Activated naive CD8-positive, alpha-beta T cell treated with anti-CD3 and anti-CD28 coated beads, Interleukin-2, amount 50 U/mL, for 16 hours (primary cell): ENCODE measurements at places on chromosomes 5 and 9.

DNA sequence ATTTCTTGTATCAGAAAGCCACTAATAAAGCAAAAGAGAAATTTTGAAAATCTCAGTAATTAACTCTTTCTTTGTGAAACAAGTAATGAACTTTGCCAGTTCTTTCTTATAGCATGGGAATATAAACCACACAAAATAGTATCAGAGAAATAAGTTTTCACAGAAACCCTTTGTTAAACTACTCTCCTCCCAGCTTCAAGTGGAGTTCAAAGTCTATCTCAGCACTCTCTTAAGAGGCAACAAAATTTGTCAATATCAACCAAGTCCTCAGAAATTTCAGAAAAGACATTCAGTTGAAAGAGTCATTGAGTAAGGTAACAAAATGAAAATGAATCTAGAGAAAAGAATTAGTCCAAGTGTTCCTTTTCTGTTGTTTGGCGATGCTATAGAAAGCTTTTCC lies 89.3 kb downstream of the NTRK2 start:
- DNase-seq = no peak

GRCh38 chr9:7387840-7388239 lies 411.7 kb downstream of the DMAC1 start:
- no peak for DNase-seq

DNA sequence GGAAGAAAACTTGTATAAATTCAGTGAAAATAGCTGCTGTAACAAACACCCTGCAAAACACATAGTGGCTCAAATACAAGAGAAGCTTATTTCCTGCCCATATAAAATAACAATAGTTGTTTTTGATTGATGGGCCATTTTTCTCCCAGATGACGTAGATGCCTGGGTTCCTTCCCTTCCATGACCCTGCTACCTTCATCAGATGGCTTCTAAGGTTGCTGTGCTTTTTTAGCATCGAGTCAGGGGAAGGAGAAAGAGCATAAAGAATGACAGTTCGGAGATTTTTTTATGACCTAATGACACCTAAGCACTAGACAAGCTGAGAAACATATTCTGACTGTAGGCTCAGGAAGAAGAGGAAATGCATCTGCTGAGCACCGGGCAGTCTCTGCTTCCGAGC lies 34.7 kb upstream of the DPYSL3 start:
- no peak for DNase-seq

DNA sequence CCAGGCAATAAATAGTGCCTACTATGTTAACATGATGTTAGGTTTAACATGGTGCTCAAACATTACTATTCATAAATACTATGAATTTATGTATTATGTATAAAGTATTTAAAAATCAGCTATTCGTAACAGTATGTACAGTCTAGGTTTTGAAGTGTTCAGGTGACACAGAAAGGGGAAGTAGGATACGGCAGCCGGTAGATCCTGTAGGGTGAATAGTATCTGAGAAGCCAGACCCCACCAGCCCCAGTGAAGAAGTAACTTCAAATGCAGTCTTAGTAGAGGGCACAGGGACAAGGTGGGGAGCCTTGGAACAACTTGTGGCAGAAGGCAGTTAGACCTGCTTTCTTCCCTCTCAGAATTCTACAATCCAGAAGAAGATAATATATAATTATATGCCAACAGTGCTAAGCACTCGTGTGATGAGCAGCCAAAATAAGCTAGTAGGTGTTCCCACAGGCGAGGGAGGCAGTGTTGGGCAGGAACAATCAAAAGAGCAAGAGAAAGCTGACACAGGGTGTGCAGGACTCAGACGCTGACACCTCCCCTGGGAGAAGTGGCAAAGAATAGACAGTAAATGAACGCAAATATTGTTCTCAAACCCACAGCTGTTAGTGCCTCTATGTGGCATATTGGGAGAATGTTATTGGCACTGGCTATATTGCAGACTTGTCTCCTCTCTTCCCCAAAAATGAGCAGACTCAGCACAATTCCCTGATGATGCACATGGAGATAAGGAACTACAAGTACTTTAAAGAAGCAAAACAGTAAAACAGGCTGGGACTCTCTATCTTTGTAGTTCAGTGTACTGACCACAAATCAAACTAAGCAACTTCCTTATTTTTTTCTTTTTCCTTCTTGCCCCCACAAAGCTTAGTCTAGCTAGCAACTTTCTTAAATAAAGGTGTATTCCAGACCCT lies 4.6 kb downstream of the ZNF367 start:
- DNase-seq = no peak

DNA sequence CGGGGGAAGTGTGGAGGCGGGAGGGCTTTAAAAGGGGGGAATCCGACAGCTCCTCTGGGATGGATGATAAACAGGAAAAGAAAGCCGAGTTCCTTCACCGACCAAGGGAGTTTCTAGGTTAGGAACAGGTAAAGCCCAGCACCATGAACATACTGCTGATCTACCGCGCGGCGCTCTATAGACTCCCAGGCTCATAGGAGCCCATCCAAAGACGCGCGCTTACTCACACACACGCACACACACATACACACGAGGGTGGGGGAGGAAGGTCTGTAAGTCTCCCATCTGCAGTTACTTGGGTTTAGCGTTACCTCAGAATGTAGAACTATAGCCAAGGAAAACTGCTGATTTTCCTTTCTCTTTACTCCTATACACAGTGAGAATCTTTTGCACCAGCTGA lies 2.6 kb upstream of the GABRB2 start:
- no peak for DNase-seq

GRCh38 chr5:165525271-165525670 lies 2019.9 kb downstream of the MAT2B start:
- no peak for DNase-seq

GRCh38 chr5:56328753-56329560 lies 95.8 kb upstream of the ANKRD55 start:
- peak; percentile 24 for DNase-seq

DNA sequence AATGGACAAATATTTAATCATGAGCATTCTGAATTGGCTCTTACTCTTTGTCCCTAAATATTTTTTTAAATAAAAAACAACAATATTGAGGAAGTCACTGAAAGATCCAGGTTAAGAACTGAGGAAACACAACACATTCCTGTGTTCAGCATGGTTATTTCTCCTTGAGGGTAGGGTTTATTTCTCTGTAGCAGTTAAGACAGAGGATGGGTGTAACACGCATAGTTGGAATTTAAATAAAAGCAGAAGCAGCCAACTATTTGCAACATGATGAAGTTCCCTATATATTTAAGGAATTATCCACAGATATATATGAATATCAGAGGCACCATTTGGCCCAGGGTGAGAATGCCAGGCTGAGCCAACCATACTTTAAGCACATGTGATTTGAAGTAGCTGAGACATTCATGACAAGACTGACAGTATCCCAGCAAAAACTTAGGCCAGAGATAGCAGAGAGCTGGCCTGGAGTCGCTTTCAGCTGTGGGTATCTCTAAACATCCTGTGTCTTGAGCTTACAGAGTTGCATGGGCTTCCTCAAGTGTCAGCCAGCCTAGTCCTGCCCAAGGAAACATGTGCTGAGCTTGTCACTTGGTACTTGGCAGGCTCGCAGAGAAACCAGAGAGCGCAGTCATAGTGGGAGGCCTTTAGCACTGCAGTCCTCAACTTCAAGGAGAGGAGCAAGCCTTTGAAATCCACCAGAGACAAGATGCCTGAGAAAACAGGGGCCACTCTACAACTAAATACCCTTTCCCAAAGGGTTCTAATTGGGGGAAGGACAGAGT lies 43.6 kb downstream of the SEMA5A start:
- DNase-seq = no peak

DNA sequence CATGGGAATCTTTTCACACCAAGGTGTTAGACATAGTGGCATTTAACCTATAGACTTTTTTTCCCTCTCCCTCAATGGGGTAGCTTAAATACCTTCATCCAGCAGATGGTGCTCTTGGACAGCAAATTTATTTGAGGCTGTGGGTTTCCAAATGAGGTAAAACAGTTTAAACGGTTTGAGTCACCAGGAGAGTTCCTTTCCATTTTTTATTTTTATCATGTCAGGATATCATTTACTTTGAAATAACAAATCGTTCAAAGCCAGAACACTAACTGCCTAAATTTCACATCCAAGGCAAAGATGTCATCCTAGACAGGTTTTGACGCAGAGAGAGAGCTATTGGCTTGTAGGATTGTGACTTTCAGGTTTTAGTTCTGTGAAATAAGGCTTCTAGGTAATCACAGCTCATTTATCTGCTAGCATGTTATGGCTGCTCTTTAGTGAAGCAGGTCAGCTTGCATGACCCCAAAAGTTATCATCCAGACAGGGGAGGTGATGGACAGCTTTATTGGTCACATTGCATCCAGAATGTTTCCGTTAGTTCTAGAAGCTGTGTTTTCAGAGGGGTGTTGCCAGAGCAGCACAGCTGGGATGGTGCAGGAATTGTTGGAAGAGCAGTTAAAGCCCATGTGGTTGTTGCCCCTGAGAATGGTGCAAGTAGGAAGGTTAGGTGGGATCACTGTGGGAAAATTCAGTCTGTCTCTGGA lies 69.8 kb downstream of the KDM4C start:
- DNase-seq = no peak

GRCh38 chr5:111427762-111428161 lies 84.6 kb downstream of the STARD4 start:
- no peak for DNase-seq

DNA sequence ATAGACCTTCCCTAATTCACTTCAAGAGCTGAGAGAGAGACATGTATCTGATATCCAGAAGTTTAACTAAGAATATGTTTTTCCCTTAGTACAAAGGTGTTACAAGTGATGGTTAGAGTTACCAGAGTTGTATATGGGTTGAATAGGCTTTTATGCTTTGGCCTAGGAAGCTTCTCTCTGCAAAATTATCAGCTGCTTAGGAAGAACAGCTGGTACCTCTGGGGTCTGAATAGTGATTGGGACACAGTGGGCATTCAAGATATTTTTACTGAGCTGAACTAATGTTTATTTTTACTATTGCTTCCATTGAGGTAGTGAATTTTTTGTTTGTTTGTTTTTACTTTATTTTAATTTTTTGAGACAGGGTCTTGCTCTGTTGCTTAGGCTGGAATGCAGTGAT lies 67.6 kb upstream of the BASP1 start:
- DNase-seq = no peak

GRCh38 chr9:99044827-99045226 lies 60.1 kb upstream of the TGFBR1 start:
- no peak for DNase-seq

- no peak for DNase-seq
Observed at GRCh38 chr5:67844924-67845323, 370.6 kb upstream of the PIK3R1 start.

DNA sequence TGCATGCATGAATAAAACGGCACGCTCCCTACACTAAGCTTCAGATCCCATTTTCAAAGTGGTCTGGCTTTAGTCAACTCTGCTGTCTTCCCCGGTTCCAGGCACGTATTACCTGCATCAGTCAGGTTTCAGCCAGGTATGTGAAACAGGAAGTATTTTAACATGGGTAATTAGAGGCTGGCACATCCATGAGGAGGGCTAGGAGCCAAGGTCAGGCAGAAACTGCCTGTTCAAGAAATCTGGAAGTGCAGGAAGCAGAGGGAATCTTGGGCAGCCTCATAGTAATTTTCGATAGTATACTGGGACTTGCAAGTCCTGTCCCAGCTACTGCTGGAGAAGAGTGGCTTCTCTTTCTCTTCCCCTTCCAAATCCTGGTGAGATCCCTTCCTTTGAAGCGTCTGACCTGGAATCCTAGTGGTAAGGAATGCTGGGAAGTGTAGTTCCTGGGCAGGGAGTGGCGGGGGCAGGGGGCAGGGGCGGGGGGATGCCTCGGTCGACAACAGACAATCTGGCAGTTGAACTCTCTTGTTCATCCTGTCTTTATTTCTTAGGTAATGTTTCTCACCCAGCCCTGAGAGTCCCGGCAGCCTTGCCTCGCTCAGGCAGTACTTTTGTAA lies 403.1 kb downstream of the TLE4 start:
- no peak for DNase-seq

DNA sequence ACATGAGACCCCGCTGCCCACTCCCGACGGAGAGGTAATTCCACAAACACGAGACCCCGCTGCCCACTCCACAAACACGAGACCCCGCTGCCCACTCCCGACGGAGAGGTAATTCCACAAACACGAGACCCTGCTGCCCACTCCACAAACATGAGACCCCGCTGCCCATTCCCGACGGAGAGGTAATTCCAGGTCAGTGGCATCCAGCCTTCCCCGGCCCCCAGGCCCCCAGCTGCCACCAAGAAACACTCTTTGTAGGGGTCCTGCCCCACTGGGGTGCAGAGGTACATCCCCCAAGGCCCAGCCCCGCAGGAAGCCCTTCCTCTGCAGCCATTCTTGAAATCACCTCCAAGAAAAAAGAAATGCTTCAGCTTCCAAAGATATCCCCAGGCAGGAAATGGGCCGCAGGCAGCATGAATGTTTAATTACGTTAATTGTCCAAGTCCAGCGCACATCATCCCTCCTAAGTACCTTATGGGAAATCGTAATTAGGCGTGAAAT lies 115.9 kb downstream of the ADAMTS2 start:
- DNase-seq = no peak

- DNase-seq = no peak
Observed at GRCh38 chr9:89374176-89374575, 55.9 kb downstream of the SECISBP2 start.
